ENCODE measurements at places on chromosomes 3 and 15.

GRCh38 chr15:58038426-58039078 lies 27.0 kb downstream of the ALDH1A2 start:
- no peak overlapping the region for H3K4me3 ChIP-seq
- no peak for DNase-seq
- H3K36me3 ChIP-seq, result no peaks in the 10 kb centered on the region
- no peaks in the 10 kb centered on the region for H3K4me1 ChIP-seq
- H3K27ac ChIP-seq, result no peak overlapping the region

GRCh38 chr15:94677202-94677790 lies 445.9 kb downstream of the MCTP2 start:
- H3K36me3 ChIP-seq, result no peaks in the 10 kb centered on the region
- no peaks in the 10 kb centered on the region for H3K27me3 ChIP-seq
- no peak overlapping the region for H3K4me3 ChIP-seq
- peaks cover 5% of the 10 kb centered on the region for H3K4me1 ChIP-seq

DNA sequence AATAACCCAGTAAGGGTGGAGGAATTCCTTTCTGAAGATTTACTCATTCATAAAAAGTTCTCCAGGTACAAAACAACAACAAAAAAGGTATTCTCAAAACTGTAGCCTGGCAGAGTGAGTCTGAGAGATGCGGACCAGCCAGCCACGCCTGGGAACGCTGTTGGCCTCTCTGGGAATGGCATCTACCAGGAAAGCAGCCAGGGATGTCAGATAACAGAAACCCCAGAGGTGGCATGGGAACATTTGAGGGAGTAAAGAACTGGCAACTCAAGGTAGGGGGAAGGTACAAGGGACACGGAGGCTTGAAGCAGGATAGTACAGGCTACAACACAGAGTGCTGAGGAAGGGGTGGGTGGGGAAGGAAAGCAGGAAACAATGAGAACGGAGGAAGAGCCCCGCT lies 7.1 kb upstream of the AP3S2 start:
- H3K36me3 ChIP-seq, result no peaks in the 10 kb centered on the region
- no peak for DNase-seq
- H3K27ac ChIP-seq, result no peak overlapping the region
- no peaks in the 10 kb centered on the region for H3K27me3 ChIP-seq

- no peak overlapping the region for H3K27ac ChIP-seq
- H3K4me1 ChIP-seq, result peaks cover 15% of the 10 kb centered on the region
- peak overlapping the region; percentile 70 for H3K4me3 ChIP-seq
- DNase-seq, result no peak
These were observed 53.7 kb downstream of the CCDC54 start for GRCh38 chr3:107430996-107431245.

DNA sequence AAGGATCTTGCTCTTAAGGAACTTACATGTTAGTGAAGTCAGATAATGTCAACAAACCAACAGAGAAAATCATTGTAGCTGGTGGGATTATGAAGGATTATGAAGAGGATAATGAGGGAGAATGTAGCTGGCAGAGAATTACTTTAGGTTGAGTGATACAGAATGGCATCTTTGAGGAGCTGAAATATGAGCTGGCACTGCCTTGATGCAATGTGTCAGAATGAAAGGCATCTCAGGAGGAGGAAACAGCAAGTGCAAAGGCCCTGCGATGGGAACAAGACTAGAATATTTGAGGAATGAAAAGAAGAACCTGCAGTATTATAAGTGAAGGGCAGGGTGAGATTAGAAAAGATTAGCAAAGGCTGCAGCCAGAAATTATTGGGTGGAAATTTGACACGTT lies 237.2 kb upstream of the ADAMTS9 start:
- no peaks in the 10 kb centered on the region for H3K4me1 ChIP-seq
- H3K4me3 ChIP-seq, result no peak overlapping the region
- no peaks in the 10 kb centered on the region for H3K36me3 ChIP-seq
- H3K27me3 ChIP-seq, result no peaks in the 10 kb centered on the region
- DNase-seq, result no peak
- no peak overlapping the region for H3K27ac ChIP-seq

DNA sequence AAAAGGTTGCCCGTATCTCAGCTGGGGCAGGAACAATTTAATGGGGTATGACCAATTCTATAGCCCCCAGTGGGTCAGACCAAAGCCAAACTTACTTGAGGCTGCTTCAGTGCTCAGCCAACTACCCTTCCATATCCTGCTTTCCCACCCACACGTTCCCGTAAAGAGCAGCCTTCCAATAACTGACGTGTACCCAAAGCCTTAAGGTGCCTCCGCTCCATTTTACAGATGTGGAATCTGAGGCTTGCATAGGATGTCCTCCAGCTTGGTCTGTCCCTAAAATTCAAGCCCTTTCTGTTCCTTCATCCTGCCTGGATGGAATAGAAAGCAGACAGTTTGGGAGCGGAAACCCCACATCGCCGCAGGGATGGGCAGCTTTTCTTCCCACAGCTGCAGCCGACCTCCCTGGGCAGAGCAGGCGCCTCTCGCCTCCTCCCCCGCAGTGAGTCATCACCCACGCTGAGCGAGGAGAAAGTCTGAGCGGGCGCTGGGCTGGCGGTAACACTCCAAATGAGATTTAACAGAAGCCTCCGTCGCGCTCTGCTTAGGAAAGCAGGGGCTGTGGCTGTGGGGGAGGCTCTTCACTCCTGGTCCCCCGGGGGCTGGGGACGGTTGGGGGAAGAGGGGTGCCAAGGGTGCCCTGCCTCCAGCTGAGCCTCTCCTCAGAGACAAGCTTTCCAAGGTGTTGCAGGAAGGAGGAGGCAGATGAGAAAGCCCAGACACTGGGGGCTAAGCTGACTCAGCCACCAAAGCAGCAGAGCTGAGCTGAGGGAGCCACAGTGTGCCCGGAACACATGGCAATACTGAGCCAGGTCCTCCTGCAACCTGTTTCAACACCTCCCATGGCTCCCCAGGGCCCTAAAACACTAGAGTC lies 57.8 kb upstream of the HRH1 start:
- peak overlapping the region; percentile 19 for H3K4me3 ChIP-seq
- H3K36me3 ChIP-seq, result no peaks in the 10 kb centered on the region

- no peaks in the 10 kb centered on the region for H3K4me1 ChIP-seq
- H3K36me3 ChIP-seq, result no peaks in the 10 kb centered on the region
- DNase-seq, result no peak
- no peaks in the 10 kb centered on the region for H3K27me3 ChIP-seq
- peak overlapping the region; percentile 51 for H3K4me3 ChIP-seq
- no peak overlapping the region for H3K27ac ChIP-seq
These were observed 497.4 kb upstream of the RASGRP1 start for GRCh38 chr15:39061952-39062464.

DNA sequence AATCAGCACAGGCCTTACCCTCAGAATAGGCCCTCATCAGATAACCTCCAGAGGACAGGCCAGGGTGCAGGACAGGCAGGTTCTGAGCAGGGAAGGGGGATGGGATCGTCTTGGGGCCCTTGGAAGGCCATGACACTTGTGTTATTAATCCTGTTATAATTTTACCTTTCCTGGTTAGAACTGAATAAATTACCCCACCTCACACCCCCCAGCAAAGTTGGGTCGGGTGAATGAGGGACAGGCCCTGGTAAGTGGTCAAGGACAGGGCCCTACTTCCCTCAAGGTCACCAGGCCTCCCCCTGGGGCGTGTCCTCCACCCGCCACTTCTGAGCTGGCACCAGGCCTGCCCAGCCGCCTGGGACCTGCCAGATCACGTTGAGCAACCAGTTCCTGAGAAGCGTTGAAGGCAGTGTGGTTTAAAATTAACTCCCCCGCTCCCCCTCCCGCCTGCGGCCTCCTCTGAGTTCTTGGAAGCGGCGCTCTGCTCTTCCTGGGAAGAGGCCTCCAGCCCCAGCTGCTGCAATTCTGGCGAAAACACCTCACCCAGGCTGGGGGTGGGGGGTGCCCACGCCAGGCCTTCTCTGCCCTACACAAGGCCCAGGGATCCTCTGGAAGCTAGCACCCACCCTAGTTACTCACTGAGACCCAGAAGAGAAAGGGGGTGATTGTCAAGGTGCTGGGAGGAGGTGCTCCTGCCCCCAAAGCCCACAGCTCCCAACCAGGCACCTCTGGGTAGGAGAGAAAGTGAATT lies 10.6 kb downstream of the CISH start:
- no peak overlapping the region for H3K4me3 ChIP-seq
- H3K4me1 ChIP-seq, result no peaks in the 10 kb centered on the region
- no peak for DNase-seq
- peak overlapping the region; percentile 44 for H3K27ac ChIP-seq

DNA sequence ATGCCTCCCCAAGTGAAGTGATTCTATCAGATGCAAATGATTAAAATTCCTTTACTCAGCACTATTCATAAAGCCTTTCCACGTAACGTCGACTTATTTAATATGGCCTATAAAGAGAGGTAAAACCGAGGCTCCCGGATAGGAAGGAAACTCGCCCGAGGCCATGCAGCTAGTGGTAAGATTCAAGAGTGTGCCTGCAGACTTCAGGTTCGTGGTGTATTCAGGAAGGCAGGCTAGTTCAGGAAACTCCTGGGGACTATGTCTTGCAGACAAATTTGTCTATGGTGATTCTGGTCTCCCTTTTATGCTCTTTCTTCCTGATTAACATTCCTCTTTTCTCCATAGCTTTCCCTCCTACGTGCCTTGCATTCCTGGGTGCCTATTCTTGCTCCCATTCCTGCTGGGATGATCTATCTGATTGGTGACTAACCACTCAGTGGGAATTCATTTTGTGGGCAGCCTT lies 150.7 kb downstream of the SST start:
- H3K36me3 ChIP-seq, result no peaks in the 10 kb centered on the region
- no peak overlapping the region for H3K4me3 ChIP-seq
- H3K27ac ChIP-seq, result peak overlapping the region; percentile 36
- DNase-seq, result peak; percentile 75

DNA sequence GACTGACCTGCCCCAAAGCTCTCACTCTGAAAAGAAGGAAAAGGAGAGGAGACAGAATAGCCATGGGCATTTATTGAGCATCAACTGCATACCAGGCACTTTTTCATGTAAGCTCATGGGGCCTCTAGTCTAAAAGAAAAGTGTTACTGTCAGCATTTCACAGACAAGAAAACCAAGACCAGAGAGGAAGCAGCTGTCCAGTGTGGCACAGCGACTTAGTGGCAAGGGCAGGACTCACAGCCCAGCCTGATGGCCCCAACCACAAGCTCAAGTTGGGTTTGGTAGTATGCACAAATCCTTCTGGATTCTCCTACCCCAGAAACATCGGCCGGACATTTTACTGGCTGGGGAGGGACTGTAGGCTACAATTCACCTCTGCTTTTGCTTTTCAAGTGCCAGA lies 5.8 kb downstream of the EFCC1 start:
- peaks cover 69% of the 10 kb centered on the region for H3K27me3 ChIP-seq
- H3K4me1 ChIP-seq, result no peaks in the 10 kb centered on the region
- no peaks in the 10 kb centered on the region for H3K36me3 ChIP-seq
- no peak overlapping the region for H3K4me3 ChIP-seq

DNA sequence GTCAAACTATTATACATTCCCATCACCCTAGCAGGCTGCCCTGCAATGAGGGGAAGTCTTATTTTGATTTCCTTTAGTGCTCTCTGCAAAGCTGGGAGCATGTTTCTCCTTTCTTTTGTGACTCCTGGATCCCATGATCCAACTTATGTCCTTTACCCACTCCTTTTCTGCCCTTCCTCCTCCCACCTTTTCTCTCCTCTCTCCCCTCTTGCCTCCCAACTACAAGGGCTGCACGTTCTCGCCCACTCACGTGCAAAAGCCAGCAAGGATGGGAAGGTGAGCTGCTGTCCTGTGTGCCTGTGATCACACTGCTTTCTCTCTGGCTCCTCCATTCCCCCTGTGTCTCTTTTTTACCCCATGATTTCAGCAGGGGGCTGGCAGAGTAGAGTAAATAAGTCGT lies 6.1 kb downstream of the VIPR1 start:
- H3K27me3 ChIP-seq, result peaks cover 2% of the 10 kb centered on the region
- peaks cover 3% of the 10 kb centered on the region for H3K4me1 ChIP-seq
- no peaks in the 10 kb centered on the region for H3K36me3 ChIP-seq
- no peak overlapping the region for H3K27ac ChIP-seq

GRCh38 chr3:108036401-108036800 lies 54.4 kb downstream of the CD47 start:
- H3K27me3 ChIP-seq, result no peaks in the 10 kb centered on the region
- H3K4me1 ChIP-seq, result peaks cover 3% of the 10 kb centered on the region
- no peak overlapping the region for H3K27ac ChIP-seq

DNA sequence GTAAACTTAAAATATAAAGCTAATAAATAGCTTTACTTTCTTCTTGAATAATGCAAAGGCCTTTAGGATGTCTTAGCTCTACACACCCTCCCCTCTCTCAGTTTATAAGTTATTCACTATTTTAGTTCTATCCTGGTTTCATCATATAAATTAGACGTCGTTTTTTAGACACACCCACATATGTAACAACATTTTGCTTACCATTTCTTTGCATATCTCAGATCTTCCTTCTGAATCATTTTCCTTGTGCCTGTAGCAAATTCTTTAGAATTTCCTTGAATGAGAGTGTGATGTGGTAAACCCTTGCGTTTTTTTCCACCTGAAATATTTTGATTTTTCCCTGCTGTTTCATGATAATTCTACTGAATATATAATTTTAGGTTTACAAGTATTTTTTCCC lies 2.5 kb upstream of the DAZL start:
- H3K4me3 ChIP-seq, result no peak overlapping the region
- no peaks in the 10 kb centered on the region for H3K4me1 ChIP-seq
- DNase-seq, result no peak
- H3K27ac ChIP-seq, result no peak overlapping the region
- no peaks in the 10 kb centered on the region for H3K27me3 ChIP-seq
- H3K36me3 ChIP-seq, result no peaks in the 10 kb centered on the region

- H3K36me3 ChIP-seq, result no peaks in the 10 kb centered on the region
- peaks cover 20% of the 10 kb centered on the region for H3K4me1 ChIP-seq
- peak; percentile 25 for DNase-seq
- no peaks in the 10 kb centered on the region for H3K27me3 ChIP-seq
- no peak overlapping the region for H3K4me3 ChIP-seq
These were observed 101.3 kb upstream of the CTNNB1 start for GRCh38 chr3:41097896-41098496.

GRCh38 chr3:185330644-185331043 lies 32.3 kb upstream of the MAP3K13 start:
- H3K4me3 ChIP-seq, result no peak overlapping the region
- no peak overlapping the region for H3K27ac ChIP-seq
- no peak for DNase-seq
- H3K27me3 ChIP-seq, result no peaks in the 10 kb centered on the region
- H3K36me3 ChIP-seq, result no peaks in the 10 kb centered on the region

DNA sequence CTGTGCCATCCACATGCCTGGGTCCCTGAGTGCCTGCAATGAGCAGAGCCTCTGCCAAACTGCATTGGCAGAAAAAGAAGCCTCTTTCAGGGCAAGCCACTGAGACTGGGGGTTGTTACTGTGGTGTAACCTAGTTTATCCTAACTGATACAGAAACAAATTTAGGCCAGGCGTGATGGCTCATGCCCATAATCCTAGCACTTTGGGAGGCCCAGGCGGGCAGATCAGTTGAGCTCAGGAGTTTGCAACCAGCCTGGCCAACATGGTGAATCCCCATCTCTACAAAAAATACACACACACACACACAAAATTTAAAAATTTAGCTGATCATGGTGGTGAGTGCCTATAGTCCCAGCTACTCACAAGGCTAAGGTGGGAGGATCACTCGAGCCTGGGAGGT lies 221.6 kb downstream of the TBC1D2B start:
- DNase-seq, result no peak
- H3K4me3 ChIP-seq, result no peak overlapping the region
- H3K4me1 ChIP-seq, result no peaks in the 10 kb centered on the region

Data from endodermal cell (in vitro differentiated cells).